ENCODE measurements at places on chromosomes 7 and 10.

DNA sequence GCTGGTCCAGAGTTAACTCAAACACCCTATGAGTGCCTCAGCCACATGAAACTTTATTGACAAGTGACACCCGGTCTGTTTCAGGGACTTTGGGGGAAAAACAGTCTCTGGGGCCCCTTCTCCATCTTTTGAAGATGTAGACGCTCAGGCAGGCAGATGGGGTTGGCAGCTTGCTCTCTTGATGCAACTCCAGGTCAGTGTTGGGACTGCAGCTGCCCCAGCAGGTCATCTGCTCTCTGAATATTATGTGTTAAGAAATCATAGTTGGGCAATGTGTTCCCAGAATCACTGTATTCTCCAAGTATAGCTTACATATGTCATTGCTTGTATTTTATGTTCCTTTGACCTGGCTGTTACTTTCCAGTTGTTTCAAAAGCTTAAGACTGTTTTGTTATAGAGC is 544.9 kb upstream of the MGMT start:
- no peak for DNase-seq

DNA sequence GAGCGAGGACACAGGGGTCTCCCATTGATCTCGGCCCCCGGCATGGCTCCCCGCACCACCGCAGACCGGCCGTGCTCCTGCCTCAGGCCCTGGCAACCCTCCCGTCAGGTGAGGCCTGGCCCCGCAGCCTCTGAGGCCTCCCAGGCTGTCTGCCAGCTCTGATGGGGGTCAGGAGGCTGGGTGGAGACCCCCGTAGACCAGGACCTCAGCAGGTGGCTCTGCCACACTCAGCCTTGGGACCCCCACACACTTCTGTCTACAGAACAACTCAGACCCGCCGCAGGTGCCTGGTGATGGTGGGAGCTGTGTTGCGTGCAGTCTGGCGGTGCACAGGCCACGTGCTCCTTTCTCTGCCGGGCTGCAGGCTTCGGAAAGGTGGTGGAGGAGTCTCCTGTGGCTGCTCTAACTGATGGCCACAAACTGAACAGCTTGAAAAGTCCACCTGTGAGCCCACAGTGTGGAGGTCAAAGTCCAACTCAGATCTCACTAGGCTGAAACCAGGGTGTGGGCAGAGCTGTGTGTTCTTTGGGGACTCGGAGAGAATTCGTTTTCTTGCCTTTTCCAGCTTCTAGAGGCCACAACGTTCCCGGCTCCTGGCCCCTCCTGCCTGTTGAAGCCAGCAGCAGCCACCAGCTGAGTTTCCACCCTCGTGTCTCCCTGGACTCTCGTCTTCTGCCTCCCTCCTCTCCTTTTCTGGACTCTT is 62.5 kb downstream of the PWWP2B start:
- no peak for DNase-seq

DNA sequence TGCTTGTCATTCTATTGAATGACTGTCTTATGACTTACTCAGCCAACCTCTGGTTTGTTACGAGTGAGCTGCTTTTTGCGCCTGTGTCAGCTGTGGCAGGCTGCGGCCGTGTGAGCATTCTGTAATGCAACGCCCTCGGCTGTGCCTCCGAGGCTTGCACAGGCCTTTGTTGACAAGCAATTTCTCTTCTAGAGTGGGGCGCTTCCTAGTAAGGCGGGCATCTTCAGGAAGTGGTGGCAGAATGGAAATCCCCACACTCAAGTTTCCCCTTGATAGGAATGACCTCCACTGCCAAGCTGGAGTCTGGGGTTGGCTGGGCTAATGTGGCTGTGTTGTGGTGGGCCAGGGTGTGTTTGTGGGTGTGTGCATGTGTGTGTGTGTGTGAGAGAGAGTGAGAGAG is 20.2 kb upstream of the TMEM178B start:
- DNase-seq: no peak

DNA sequence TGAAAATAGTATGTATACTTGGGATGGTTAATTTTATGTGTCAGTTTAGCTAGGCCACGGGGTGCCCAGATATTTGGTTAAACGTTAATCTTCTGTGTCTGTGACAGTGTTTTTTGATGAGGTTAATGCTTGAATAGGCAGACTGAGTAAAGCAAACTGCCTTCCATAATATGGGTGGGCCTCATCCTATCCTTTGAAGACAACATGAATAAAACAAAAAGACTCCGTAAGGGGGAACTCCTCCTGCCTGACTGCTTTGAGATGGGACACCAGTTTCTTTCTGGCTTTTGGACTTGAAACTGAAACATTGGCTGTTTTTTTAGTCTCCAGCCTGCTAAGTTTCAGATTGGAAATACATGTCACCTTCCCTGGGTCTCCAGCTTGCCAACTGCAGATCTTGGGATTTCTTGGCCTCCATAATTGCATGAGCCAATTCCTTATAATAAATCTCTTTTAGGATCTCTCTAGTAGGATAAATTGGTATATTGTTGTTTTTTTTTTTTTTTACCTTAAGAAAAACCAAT is 59.9 kb upstream of the GLCCI1 start:
- no peak for DNase-seq

DNA sequence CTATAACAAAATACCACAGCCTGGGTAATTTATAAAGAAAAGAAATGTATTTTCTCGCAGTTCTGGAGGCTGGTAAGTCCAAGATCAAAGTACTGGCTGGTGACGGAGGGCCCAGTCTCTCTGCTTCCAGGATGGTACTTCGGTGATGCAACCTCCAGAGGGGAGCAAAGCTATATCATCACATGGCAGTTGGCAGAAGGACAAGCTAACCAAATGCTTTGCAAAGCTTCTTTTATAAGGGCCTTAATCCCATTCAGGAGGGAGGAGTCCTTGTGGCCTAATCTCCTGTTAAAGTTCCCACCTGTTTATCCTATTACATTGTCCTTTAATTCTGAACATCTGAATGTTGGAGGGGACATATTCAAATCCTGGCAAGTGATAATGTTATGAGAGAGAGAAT is 134.1 kb upstream of the SP4 start:
- DNase-seq: no peak

DNA sequence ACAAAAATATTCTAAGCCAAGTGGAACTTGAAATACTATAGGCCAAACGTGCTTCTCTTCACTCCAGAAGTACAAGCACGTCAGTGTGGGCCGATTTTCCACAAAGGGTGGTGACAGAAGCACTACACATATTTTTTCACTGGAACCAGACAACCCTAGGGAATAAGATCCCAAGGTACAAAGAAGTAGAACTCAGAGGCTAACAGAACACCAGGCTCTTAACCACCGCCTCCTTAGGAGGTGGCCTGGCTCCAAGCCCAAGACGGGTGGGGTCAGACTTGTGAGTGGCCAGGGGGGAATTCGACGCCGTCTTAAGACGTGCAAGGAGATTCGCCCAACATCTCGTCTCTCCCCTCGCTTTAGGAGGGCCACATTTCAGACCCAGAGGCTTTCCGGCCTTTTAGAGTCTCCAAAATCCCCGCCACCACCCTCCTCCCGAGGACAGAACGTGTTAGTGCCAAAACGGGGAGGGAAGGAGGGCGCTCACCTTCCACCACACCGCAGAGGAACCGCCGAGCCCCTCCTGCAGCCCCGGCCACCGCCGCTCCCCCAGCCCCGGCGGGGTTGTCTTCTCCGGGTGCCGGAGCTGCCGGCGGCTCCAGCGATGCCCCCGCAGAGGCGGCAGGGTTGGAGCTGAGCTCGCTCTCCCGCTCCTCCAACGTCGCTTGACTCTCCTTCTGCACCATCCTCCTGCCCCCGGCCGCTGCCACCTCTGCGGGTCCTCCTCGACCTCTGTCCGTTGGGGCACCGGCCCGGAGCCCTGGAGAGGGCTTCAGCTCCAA is 716 bp downstream of the OGA start:
- DNase-seq: peak; percentile 74

GRCh38 chr7:38178695-38179344 is 775 bp downstream of the STARD3NL start:
- no peak for DNase-seq

GRCh38 chr7:146720195-146720594 is 603.6 kb downstream of the CNTNAP2 start:
- DNase-seq: no peak

GRCh38 chr10:73000973-73001372 is 46.4 kb upstream of the PLA2G12B start:
- no peak for DNase-seq

GRCh38 chr10:25902002-25902401 is 32.0 kb upstream of the MYO3A start:
- no peak for DNase-seq

GRCh38 chr10:6786579-6787031 is 206.5 kb upstream of the PRKCQ start:
- peak; percentile 61 for DNase-seq

- no peak for DNase-seq
Measured at GRCh38 chr10:103839519-103839871, 15.9 kb downstream of the SH3PXD2A start.

GRCh38 chr10:128047991-128048818 is 78.0 kb downstream of the MKI67 start:
- peak; percentile 55 for DNase-seq

DNA sequence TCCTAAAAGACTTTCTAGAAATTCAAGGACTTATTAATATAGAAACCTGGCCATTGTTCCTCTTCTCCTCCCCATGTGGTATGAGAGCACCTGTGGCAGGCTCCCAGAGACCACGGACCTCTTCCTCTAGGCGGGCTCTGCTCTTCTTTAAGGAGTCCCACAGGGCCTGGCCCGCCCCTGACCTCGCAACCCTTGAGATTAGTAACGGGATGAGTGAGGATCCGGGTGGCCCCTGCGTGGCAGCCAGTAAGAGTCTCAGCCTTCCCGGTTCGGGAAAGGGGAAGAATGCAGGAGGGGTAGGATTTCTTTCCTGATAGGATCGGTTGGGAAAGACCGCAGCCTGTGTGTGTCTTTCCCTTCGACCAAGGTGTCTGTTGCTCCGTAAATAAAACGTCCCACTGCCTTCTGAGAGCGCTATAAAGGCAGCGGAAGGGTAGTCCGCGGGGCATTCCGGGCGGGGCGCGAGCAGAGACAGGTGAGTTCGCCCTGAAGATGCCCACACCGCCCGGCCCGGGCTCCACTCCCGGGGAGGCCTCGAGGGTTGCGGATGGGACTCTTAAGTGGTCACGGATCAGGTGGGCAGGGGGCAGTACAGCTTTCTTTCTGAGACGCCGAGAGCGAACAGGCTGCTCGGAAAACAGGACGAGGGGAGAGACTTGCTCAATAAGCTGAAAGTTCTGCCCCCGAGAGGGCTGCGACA is at the start of gene SLC26A4:
Gene SLC26A4 (plus strand): TSS at position 448 of the 700 bp plus-strand sequence. CDS start 814 bp downstream, outside the sequence.
- no peak for DNase-seq

DNA sequence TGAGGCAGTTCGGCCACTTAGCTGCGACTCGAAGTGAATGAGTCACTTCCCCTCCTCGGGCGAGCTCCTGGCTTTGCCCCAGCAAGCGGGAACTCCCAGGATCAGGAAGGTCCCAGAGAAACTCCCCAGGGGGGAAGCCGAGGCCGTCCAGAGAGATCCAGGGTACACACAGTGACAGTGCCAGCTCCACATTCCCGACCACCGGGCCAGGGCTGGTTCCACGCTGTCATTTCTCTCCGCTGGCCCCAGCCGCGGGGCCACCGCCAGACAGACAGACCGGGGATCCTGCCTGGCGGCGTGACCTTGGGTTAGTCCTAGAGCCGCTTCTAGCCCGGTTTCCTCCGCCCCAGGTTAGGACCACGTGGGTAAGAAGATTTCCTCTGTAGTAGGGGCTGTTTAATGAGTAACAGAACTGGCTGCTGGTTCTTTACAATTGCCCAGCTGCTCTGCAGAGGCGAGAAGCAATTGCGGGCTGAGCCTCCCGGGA is 463 bp upstream of the UPP1 start:
- peak; percentile 44 for DNase-seq

GRCh38 chr7:101804088-101804963 is 13.1 kb upstream of the CUX1 start:
- no peak for DNase-seq

DNA sequence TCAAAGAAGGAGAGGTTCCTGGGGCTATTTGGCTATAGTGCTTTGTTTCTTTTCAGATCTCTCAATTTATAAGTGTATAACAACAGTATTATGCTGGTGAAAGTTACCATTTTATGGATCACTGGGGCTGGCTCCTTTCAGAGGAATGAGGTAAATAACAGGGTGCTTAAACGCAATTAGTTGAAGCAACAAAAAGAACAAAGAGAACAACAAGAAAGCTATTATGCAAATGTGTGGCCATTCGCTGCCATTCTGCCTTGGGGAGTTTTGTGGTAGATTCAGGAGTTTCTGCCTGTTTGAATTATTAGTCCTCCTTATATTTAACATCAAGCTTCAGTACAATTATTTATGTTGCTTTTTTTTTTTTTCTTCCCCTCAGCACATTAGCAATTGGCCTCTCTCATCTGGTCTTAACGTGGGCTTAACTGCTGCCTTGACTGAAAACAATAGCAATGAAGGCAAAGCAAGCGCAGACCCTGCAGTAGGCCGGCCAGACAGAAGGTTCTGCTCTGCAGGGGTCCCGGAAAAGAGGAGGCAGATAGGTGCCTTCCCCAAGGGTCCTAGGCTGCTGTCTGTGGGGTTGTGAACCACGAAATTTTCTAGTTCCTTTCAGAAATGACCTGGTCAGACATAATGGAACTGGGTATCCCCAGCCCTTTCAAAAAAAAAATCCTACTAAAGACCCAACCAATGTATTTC is 339.9 kb upstream of the PODXL start:
- DNase-seq: no peak

DNA sequence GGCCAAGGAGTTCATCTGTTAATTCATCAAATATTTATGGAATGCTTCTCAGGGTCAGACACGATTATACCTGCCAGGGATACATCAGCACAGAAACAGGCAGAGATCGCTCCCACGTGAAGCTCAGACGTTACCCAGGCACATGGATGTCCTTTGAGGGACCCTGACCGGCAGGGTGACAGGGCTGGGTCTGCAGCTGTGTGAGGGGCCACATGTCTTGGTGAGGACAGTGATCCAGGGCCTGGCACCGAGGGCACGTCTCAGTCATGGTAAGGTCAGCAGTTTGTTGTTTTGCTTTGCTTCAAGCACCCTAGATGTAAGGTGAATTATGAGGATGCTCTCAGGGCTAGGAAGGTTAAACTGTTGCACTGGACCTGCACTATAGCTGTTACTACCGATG is 227.9 kb downstream of the WDR37 start:
- no peak for DNase-seq

All from posterior cingulate gyrus (tissue), 11 donors.